Effector CD8-positive, alpha-beta T cell (primary cell): ENCODE measurements at places on chromosomes 11 and 22.

GRCh38 chr22:44759001-44759400 is 6.6 kb downstream of the ARHGAP8 start:
- DNase-seq: no peak

- peak; percentile 78 for DNase-seq
Observed at GRCh38 chr22:50474710-50475651, at the start of gene SBF1. Gene SBF1 (minus strand): TSS chr22:50475035. CDS start chr22:50474840, 195 bp downstream.

- no peak for DNase-seq
Observed at GRCh38 chr22:22362936-22363335, 118.3 kb downstream of the VPREB1 start.

- DNase-seq: no peak
Observed at GRCh38 chr11:69319255-69320106, 25.5 kb downstream of the MYEOV start.

DNA sequence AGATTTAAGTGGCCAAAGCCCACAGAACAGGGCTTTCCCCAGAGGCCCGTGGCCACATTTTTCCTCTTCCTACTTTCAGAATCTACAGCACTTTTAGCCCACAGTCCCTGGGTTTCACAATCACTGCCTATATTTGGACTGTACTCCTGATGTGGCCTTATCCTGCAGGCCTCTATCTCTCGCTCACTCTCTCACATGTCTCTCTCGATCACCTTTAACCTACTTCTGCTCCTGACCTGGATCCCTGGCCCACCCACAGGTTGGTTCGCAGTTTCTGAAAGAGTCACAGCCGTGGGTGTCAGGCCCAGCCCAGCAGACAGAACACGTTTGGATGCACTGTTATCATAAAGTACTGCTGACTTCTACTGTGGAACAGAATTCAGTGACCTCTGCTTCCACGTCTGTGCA is 55.5 kb downstream of the LARGE1 start:
- no peak for DNase-seq

- DNase-seq: no peak
Observed at GRCh38 chr11:27473017-27473406, 422 bp upstream of the LGR4 start.

GRCh38 chr11:2518983-2519340 is 74.2 kb downstream of the KCNQ1 start:
- DNase-seq: no peak

- no peak for DNase-seq
Observed at GRCh38 chr11:94871491-94872185, 101.7 kb downstream of the CWC15 start.

DNA sequence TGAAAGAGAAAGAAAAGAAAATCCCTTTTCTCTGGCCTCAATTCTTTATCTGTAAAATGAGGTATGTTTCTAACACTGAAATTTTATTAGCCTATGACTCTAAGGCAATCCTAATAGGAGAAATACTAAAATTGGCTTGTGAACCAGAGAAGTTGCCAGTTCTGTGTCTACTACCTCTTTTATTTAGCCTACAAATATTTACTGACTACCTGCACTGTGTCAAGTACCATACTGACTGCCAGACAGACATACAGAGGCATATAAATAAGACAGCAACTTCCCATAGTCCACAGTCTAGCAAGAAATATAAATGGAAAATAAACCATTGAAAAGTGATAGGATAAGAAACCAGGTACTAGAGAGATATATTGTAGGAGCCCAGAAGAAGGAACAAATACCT is 2.4 kb upstream of the SOX6 start:
- no peak for DNase-seq

DNA sequence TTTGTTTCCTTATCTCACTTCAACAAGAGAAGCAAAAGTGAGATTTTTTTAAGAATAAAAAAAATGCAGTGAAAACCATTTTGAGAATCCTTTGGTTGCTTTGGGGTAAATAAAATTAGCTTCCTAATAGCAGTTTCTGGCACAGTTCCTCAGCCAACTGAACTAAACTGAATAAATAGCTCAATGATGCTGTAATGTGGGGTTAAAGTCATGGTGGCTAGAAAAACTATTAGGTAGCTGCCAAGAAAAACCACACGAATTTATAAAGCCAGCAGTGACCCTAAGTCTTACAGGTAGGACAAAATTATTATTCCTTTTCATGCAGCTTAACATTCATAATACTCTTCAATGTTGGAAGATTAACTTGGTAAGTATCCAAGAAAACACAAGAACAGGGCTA is 142.4 kb downstream of the APIP start:
- no peak for DNase-seq

GRCh38 chr11:64897381-64898075 is 19.1 kb upstream of the EHD1 start:
- DNase-seq: no peak

- no peak for DNase-seq
Observed at GRCh38 chr11:80532633-80533232, 1091.9 kb upstream of the TENM4 start.

- DNase-seq: no peak
Observed at GRCh38 chr11:23509821-23510220, 649.5 kb upstream of the CCDC179 start.

GRCh38 chr11:12786891-12787290 is 112.7 kb downstream of the TEAD1 start:
- DNase-seq: no peak

- DNase-seq: no peak
Observed at GRCh38 chr11:65591939-65592857, 3.4 kb downstream of the KCNK7 start.

DNA sequence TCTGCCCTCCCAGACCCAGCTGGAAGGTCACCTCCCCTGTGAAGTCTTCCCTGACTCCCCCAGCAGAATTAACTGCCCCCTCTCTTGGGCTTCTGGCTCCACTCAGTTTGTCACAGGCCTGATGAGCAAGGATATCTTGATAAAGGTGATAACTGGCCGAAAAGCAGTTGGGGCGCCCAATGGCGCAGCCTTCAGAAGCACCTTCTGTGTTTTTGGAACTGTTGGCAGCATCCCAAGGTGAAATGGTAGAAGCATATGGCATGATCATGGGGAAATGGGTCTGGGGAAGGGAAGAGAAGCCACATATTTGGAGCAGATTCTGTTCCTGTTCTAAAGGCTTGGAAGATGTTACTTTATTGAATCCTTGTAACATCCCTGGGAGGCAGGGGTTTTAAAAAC is 2.8 kb upstream of the TAB1 start:
- DNase-seq: no peak

DNA sequence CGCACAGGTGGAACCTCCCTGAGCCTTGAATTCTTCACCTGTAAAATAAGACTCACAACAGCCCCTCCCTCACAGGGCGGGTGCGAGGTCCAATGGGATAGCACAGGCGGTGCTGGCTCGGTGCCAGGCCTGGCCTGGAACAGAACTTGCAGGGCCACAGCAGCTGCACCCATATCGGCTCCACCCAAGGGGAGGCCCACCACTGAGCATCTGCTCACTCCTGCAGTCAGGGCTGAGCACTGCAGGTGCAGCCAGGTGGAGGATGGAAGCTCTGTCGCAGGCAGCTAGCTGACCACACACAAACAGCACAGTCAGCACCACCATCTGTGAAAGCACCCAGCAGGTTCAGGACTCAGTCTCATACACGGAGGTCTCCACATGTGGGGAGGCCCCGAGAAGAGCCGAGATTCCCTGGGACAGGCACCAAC is 19.6 kb downstream of the VPS37C start:
- no peak for DNase-seq

DNA sequence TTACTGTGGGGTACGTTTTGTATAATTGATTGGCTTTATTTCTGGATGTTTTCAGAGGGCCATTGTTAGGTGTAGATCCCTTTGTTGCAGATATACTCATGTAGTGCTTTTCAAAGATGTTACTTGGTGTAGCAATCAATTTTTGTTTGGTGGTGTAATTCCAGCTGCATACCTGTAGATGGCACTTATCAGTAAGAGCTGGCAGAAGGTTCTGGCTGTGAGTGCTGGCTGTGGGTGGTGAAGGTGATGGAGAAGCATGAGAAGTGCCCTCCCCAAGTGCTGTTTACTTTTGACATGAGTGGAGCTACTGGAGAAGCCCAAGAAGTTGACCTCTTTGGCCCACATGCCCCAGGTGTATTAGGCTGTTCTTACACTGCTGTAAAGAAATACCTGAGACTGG is 1074.9 kb downstream of the FAM181B start:
- no peak for DNase-seq

DNA sequence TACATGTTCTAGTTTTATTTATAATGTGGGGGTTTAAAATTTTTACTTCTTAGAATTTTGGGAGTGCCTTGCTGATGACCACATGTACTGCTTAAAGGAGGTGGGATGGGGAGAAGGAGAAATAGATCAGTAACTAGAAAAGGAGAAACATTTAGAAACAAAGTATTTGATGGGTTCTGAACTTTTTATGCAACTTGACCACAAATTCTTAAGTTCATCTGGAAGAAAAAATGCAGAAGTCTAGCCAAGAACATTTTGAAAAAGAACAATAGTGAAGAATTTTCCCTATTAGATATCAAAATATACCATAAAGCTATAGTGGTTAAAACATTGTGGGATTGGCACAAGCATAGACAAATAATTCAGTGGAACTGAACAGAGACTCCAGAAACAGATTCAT is 73.3 kb upstream of the AMPD3 start:
- DNase-seq: no peak

GRCh38 chr11:36326524-36327419 is 30.7 kb downstream of the PRR5L start:
- no peak for DNase-seq

GRCh38 chr22:48137640-48138039 is 1375.2 kb downstream of the TBC1D22A start:
- DNase-seq: no peak

DNA sequence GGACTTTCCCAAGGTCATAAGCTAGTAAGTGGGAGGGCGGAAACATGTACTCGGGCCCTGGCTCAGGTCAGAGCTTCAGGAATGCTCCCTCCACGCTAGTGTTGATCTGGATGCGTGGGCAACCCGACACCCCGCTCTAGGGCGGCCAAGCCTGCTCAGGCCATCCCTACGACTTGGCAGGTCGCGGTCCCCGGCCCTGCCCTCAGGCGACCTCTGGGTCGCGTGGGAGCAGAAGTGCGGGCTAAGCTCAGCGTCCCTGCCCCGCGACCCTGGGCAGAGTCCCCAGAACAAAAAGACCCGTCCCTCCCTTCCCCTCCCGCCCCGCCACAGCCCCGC is 781 bp upstream of the TEF start:
- DNase-seq: no peak

- peak; percentile 56 for DNase-seq
Observed at GRCh38 chr11:129750343-129751292, 65.0 kb upstream of the TMEM45B start.

- no peak for DNase-seq
Observed at GRCh38 chr11:39817241-39817640, 1642.2 kb downstream of the LRRC4C start.

GRCh38 chr11:67382276-67383136 is 9.1 kb upstream of the CLCF1 start:
- peak; percentile 73 for DNase-seq

DNA sequence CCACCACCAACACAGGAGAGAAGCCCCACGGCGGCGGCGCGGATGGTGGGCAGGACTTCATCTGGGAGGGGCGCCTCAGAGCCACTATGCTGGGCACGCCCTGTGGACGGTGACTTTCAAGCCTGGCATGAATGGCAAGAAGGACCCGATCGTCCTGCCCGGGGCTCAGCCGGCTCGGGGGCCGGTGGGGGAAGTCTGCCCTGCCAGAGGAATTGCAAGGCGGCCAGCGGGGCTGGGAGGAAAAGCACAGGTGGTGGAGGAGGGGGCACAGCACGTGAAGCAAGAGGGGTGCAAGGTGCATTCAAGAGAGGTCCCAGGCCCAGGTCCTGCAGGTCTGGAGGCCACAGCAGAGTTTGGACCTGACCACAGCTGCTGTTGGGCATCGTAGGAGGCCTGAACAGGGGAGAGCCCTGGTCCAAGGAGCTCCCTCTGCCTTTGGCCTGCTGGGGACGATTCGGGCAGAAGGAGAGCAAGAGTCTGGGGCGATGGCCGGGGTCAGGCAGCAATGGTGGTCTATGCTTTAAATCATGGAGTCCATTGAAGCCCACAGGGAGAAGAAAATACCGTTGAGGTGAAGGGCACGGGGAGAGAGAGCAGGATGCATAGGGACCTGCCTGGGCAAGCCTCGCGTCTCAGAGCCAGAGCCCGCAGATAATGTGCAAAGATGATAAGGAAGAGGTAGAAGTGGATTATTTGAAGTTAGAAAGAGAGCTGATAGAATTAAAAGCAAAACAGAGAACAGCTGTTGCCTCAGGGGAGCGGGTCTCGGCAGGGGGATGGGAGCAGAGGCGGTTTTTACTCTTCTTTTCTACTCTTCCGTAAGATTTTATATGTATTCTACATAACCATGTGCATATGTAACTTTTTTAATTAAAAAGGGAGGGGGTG is 82.6 kb upstream of the SHISAL1 start:
- DNase-seq: no peak

GRCh38 chr22:46863794-46864193 is 101.3 kb downstream of the TBC1D22A start:
- no peak for DNase-seq

DNA sequence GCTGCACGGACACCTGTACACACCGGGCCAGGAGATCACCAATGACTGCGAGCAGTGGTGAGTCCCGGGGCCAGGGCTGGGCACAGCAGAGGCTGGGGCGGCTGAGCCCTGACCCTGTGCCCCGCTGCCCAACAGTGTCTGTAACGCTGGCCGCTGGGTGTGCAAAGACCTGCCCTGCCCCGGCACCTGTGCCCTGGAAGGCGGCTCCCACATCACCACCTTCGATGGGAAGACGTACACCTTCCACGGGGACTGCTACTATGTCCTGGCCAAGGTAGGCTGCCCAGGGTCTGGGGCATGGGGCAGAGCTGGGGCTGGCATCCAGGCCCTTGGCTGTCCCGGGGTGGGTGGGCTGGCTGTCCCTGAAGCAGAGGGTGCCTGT is 7.7 kb downstream of the MUC2 start:
- no peak for DNase-seq

DNA sequence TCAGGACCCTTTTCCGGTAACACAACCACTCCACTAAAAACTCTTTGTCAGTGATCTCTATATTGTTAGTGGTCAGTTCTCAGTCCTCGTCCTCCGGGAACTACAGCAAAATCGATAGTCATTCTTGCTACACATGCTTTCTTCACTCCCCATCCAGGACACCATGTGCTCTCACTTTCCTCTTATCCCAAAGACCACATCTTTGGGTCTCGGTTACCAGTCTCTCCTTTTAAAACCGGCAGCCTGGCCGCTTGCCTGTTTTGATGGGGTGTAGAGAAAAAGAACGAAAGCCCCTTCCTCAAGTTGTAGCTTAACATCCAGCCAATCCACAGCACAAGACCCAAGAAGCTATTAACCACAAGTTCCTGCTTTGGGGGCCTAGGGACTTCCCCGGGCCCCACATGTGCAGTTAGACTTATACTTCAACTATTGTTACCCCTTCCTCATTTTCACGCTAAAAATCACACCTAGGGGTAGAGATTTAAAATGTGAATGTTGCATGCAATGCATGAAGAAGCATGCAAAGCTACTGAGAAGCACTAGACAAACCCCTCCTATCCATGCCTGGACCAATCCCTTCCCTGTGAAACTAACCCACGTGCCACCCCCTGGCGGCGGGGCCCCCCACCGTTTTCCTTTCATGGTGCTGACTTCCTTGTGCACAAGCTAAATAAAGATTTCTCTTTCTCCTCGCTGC is 1.5 kb upstream of the TOLLIP start:
- peak; percentile 64 for DNase-seq

GRCh38 chr11:6682591-6682935 is 577 bp downstream of the MRPL17 start:
- DNase-seq: no peak

- DNase-seq: no peak
Observed at GRCh38 chr11:20248121-20248772, 88.0 kb upstream of the DBX1 start.
